ENCODE measurements at places on chromosomes 1 and 21.

- no peak for DNase-seq
Observed at GRCh38 chr1:10639775-10640578, 156.5 kb downstream of the CASZ1 start.

DNA sequence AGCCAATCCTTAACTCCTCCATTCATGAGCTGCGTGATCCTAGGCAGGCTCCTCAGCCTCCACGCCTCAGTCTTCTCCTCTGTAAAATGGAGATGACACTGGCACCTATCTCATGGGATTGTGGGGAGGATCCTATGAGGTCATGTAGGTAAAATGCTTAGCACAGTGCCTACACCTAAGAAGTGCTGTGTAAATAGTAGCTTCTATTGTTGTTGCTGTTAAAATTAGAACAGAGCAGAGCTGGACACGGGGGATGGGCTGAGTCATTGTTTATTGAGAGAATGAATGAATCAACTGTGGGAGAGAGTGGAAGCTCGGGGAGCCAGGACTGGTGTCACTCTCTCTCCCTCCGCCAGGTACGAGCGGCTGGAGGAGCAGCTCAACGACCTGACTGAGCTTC, 43.0 kb downstream of the TMCC2 start:
- no peak for DNase-seq

GRCh38 chr1:243890576-243890975, 40.5 kb upstream of the AKT3 start:
- DNase-seq, result no peak

GRCh38 chr1:114509596-114510273, 1.3 kb downstream of the TRIM33 start:
- DNase-seq, result no peak

- no peak for DNase-seq
Observed at GRCh38 chr1:46362158-46362557, 21.6 kb downstream of the NSUN4 start.

- no peak for DNase-seq
Observed at GRCh38 chr1:39368045-39368444, 123.4 kb upstream of the BMP8A start.

DNA sequence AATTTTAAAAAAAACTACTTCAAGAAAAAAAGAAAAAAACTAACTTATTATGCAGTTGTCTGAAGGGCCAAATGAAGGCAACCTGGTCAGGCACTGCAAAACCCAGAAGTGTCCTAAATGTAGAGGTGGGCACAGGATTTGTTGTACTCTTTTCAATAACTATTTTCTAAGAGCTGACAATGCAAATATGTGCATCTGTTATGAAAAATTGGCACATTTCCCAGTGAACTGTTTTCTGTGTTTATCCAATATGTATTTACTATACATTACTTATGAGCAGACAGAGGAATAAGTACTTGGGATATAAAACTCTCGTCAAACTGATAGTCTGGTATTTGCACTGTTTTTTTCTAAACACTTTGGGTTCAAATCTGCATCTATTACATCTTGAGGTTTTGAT, 188.0 kb upstream of the C21orf91 start:
- no peak for DNase-seq

DNA sequence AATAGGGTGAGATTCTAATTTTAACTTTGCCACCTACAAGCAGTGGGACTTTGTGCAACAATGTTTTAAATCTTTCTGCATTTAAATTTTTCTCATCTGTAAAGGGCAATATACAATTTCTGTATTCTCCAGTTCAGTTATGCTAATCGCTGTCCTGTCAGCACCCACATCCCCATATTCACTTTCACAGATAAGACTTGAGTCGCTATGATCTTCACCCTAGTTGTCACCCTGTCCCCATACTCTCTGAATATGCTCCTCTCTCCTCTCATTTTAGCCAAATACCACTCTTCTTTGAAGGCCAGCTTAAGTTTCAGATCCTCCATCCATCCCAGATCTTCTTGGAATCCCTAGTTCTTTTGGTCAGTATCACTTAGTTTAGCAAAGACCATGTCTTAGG, 8.8 kb downstream of the DDR2 start:
- no peak for DNase-seq

GRCh38 chr1:159214149-159214760, 9.6 kb downstream of the ACKR1 start:
- peak; percentile 49 for DNase-seq

All from stimulated activated CD4-positive, alpha-beta T cell treated with anti-CD3 and anti-CD28 coated beads, Interleukin-2, amount 100 ng/mL, for 24 hours (primary cell).